ENCODE measurements at places on chromosomes 5 and 9.

DNA sequence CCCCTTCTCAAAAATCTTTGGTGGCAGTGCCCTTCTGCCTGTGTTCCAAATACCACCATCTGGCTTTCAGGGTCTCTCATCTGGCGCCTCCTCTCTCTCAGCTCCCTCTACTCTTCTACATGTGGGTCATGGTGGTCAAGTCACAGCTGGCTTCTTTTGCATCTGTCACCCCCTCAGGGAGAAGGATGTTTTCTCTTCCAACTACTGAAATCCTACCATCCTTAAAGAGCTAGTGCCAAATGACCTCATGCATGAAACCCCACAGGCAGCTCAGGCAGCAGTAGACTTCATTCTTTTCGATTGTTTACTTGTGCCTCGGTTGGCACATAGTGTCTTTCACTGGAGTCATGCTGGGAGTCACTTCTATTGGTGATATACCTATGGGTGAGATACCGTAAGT lies 219.2 kb downstream of the DCP2 start:
- DNase-seq = no peak

GRCh38 chr9:124869466-124869985 lies 7.6 kb downstream of the ARPC5L start:
- peak; percentile 59 for DNase-seq

GRCh38 chr9:23563517-23563916 lies 262.5 kb downstream of the ELAVL2 start:
- no peak for DNase-seq

- no peak for DNase-seq
These were observed 8.6 kb downstream of the KCTD16 start for GRCh38 chr5:144179226-144179625.

- no peak for DNase-seq
These were observed 18.7 kb upstream of the WDR38 start for GRCh38 chr9:124834591-124834990.

DNA sequence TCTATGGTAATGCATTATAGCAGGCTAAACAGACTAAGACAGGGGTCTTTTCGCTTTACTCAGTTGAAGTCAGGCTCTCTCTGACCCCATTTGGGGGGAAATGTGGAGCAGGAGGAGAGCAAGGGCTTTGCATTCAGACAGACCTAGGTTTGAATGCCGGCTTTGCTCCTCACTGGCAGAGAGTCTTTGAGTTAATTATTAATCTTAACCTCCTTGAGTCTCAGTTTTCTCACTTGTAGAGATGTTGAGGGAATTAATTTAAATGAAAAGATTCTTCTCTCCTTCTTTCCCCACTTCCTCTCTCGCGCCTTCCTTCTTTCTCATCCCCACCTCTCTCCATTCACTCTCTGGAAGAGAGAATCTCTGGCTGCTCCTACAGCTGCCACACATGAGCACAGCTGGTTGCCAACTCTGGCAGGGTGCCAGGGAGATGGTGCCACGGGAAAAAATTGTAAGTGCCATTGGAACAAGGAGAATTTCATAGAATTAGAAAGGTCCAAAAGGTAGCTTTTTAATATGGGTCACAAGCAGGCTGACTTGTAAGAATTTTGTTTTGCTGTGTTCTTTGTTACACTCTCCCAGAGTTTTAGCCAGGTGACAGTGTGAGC lies 25.2 kb upstream of the GLRA1 start:
- DNase-seq = no peak

GRCh38 chr5:106974272-106974671 lies 696.5 kb downstream of the EFNA5 start:
- no peak for DNase-seq

DNA sequence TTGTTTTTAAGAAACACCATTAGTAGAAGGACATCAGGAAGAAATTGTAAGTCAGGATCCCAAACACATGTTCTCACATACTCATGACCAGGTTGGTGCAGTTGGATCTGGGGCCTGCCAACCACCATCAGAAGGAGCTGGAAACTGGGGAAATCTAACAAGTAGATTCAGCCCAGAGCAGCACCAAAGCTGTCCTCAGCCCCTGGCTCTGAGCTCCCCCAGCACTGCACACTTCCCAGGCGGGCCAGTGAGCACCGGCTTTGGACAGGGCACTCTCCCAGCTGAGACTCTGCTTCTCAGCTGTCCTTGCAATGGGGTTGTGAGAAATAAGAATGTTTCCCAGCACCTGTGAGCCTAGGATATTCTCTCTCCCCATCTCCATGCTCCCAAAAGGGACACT lies 162.5 kb downstream of the PAX5 start:
- no peak for DNase-seq

- DNase-seq = no peak
These were observed 129.3 kb upstream of the IER5L start for GRCh38 chr9:129307227-129307970.

DNA sequence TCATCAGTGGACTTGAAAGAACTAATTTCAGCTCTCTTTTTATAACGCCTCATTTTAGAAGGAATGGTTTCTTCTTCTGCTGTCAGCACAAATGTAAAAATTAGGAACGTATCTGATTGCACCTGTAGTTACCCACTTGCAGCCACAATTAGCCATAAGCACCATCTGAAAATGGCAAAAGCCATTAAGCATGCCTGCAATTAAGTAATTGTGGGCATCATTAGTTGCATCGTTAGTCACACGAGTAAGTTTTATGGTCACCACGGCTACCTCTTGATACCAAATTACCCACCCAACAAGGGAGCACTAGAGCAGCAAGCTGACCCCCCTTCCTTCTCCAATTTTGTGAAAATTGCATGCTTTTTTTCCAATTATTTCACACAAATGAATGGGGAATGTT lies 25.8 kb upstream of the SLC44A1 start:
- DNase-seq = no peak

DNA sequence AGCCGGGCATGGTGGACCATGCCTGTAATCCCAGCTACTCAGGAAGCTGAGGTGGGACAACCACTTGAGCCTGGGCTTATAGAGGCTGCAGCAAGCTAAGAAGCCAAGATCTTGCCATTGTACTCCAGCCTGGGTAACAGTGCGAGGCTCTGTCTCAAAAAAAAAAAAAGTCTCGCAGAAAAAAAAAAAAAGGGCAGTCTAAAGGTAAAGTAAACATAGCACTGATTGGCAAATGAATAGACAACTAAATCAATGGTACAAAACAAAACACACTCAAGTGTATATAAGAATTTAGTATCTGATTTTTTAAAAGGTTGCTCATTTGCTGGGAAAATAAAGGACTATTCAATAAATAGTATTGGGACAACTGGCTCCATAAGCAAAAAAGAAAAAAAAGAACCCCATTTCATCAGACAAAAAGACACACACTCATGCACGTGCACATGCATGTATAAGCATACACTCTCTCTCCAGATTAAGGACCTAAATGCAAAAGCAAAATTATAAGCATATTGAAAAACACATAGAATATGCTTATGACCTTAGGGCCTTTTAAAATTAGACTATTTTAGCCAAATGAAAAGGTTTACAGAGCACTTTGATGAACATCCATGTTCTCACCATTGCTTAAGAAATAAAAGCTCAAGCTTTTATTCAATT lies 5.7 kb downstream of the IL6ST start:
- no peak for DNase-seq

DNA sequence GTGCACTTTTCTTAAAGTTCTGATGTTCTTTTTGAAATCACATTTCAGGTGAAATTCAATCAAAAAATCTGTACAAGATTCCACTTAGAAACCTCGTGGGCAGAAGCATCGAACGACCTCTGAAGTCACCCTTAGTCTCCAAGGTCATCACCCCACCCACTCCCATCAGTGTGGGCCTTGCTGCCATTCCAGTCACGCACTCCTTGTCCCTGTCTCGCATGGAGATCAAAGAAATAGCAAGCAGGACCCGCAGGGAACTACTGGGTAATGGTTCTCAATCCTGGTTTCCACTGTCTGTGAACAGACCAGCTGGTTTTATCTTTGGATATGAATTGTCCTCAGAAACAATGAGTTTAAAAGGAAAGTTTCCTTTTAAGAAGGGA lies 8.1 kb upstream of the SLC2A8 start:
- DNase-seq = no peak

DNA sequence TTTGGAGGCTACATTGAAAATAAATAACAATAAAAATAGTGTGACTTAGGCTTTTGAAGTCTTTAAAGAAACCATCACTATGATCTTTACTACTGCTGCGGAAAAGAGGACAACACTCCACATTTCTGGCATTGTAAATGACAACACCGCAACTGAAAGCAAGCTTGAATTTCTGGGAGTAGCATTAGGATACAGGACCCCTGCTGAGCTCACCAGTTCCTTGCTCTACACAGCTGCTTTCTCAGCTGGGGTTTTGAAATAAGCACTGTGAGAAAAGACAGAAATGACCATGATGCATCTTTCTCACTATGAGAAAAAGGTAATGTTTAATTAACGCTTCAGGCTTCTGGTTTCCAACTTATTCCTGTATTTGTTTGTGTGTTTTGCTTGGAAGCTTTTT lies 168.0 kb downstream of the TAF11L14 start:
- no peak for DNase-seq

- DNase-seq = peak; percentile 67
These were observed 65.0 kb downstream of the FGF18 start for GRCh38 chr5:171484460-171484899.

DNA sequence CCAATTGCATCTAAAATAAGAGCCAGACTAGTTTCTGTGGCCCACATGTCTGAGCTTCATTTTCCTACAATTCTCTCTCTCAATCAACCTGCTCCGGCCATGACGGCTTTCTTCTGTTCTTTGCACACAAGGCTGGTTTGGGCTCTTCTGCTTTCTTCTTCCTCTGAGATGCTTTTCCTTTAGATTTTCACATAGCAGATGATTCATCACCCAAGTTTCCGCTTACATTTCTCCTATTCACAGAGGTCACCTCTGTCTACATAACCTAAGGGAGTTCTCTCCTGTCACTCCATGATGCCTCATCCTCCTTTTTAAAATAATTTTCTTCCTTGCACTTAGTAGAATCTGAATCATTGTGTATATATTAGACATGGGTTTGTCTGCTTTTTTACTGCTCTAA lies 334.6 kb upstream of the TUSC1 start:
- no peak for DNase-seq

DNA sequence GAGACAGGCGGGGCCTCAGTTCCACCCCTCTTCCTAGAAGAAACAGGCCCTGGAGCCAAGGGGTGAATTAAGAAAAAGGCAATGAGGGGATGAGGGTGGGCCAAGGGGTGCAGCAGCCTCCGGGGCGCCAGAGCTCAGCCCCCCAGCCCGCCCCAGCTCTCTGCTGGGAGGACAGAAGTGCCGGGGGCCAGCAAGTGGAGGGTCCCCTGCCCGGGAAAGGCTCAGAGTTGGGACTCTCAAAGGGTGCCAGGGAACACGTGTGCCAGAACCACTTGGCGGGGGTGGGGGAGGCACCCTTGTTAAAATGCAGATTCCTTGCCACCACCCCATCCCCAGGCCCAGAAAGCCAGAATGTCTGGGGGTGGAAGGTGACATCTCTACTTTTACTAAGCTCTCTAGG lies 67.6 kb upstream of the BARHL1 start:
- no peak for DNase-seq

DNA sequence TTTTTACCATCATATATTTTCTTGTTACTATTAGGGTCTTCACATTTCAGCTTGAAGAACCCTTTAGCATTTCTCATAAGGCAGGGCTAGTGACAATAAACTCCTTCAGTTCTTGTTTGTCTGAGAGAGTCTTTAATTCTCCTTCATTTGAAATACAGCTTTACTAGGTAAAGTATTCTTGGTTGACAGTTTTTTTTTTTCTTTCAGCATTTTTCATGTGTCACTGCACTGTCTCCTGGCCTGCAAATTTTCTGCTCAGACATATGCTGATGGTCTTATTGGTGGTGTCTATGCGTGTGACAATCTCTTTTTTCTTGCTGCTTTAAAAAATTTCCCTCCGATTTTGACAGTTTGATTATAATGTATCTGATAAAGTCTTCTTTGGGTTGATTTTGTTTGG lies 399.9 kb downstream of the SH3GL2 start:
- DNase-seq = no peak

DNA sequence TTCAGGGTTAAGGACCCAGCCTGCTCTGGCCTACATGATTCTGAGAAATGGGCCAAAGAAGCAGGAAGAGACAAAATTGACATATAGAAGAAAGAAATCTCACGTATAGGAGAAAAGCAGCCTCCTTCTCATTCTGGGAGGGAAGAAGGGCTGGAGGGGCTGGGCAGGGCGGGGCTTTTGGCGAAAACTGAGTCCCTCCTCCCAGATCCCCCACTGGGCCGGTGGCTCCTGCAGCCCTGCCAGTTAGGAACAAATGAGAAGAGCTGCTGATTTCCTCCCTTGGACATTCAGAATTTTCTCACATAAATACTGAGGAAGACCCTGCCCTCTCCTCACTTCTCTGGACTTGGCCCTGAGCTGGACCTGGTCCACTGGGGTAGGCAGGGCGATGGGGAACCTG lies at the start of gene WNT8A:
WNT8A (plus strand) TSS at position 332 of the 400 bp plus-strand sequence. CDS start 95 bp downstream, outside the sequence.
- DNase-seq = no peak

DNA sequence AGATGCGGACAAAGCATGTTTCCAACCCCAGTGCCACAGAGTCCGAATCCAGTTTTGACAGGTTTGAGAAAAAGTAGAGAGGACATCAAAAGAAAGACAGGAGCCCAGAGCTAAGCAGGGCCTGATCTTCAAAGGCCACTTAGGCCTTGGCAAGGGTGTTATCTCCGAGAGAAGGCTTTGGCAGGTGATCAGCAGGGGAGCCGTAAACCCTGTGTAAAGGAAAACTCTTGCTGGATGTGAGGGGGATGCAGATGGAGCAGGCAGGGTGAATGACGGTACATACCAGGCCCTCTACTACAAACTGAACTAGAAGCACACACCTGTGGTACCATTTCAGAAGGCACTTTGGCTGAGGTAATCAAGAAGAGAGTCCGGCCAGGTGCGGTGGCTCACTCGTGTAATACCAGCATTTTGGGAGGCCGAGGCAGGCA lies 1.4 kb upstream of the HNRNPH1 start:
- no peak for DNase-seq

DNA sequence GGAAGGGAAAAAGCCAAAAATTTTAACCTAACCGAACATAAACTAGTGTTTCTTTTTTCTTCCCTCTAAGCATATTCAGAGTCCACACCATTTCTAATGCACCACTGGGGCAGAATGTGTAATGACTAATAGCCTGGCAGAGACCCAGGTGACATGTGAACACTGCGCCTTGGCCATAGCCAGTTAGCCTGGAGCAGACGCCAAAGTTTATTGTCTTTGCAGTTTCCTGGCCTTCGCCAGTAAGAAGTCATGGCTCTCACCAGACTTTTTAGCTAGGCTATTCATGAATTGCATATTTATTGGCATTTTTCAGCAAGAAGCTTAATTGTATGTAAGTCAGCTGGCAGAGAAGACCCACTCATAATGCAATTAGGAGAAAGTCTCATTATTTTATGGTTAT lies 182.8 kb upstream of the SLC27A6 start:
- no peak for DNase-seq
